GM04504 (cell line): ENCODE measurements at places on chromosomes 6 and 20.

DNA sequence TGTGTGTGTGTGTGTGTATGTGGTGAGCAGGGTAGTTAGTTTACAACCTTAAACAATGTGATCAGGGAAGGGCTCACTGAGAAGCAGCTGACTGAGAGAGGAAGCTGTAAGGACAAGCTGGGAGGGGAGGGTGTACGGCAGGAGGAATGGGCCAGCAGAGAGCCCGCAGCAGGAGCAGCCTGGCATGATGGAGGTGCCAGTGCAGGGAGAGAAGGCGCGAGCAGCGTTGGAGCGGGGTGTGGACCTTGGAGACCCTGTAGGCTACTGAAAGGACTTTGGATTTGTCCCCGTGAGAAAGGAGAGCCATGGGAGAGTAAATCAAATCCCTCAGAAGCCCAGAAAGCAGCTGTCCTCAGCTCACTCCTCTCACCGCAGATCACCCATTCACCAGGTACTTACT is 18.5 kb downstream of the FAM209B start:
- no peak for DNase-seq

DNA sequence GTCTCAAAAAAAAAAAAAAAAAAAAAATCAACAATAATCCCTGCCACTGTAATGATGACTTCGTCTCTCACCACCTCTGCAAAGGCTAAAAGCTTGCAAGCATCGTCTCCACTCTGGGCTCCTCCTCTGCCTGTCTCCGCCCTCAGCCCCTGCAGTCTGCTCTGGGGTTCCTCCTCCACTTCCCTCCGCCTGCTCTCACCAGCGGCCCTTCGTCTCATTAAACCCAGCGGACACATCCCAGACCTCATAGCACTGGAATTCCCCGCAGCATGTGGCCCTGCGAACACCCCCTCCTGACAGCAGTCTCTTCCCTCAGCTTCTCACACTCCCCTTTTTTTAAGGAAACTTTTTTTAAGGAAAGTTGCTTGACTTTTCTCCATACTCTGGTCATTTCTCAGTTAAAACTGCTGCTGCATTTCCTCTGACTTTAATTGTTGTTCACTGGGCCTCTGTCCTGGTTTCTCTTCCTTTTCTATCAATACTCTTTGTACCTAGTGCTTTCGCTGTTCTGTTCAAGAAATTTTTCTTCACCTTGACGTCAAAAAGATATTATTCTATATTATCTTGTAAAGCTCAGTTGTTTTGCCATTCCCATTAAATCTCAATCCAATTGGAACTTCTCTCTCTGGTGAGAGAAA is 70.9 kb upstream of the PLEKHG1 start:
- peak; percentile 13 for DNase-seq

DNA sequence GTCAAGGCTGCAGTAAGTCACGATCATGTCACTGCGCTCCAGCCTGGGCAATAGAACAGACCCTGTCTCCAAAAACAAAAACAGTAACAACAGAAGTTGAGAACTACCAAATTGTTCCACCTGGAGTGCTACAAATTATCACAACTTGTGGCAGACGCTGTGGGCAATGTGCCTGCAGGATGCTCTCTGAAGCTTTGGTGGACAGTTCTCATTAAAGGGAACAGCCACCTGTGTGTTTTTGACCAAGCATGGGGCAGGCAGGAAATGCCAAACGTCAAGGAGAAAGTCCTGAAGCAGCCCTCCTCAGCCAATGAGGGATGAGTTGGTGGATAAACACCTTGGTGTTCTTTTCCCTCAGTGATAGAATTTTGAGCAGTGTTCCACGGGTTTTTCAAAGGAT is 15.8 kb downstream of the COX4I2 start:
- no peak for DNase-seq

DNA sequence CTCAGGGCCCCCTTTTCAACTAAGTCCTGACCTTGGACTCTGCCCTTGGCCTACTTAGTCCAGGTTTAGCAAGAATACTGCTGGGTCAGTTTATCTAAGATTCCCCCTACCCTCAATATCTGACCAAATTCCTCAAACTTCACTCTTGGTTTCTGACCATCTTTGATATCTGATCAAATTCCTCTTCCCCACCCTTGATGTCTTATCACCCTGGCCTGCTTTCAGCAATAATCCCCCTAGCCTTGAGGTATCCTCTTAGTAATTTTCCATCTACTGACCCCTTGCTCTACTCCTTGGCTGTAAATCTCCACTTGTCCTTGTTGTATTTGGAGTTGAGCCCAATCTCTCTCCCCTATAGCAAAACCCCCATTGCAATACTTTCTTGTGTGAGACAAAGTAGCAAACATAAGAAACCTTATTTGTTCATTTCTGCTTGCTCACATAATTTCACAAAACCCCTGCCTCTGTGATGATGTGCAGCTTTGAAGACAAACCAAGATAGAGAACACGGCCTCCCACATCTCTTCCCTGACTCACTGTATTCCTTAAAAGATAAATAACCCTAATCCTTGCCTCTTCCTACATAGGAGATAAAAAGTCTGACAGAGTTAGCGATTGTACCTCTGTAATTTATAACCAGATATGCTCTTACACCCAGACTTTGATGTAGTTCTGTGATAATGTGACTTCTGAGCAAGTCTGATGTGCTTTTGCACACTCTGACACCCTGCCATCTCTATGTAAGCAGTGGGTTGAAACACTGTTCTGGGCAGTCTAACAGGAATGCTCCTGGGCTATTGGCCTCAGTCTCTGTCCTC is 13.8 kb upstream of the IYD start:
- DNase-seq, result no peak

- no peak for DNase-seq
Measured at GRCh38 chr20:59055302-59055701, 12.7 kb upstream of the PRELID3B start.

DNA sequence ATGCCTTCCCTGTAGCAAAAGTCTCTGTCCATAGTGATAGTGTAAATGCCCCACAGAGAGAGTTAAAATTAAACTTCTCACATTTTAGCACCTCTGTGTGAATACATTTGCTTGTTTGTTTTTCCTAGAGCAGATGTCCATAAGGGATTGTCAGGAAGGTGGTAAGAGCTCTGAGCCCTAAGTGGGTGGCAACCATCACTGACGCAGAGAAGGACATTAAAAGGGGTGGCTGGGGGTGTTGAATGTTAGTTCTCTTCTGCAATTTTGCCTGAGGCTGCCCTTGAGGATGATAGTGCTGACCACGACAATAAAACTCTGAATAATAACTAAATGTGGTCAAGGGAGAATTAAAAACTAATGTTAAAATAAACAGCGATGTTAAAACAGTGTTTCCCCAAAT is 174.3 kb upstream of the ID4 start:
- DNase-seq, result no peak

DNA sequence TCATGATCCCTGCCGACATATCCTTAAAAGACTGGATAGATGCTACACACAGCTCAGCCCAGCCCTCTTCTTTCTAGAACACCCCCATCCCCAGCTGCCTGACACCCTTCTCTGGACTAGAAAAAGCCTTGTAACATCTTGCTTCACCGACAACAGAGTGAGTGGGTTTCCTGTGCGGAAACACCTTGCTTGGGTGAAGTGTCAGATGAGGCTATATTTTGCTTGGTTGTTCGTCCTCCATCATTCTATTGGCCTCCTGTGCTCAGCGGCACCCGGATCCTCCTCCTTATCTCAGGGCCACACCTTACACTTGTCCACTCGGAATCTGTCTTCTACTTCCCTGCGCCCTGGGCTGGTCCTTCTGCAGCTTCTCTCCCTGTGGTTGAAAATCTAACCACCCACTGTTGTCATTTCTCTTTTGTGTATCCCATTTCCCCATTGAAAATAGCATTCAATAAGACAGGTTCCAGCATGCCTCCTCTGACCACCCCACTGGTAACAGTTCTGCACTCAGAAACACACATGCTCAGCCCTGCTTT is 101.3 kb upstream of the MLN start:
- no peak for DNase-seq

GRCh38 chr20:50415021-50415515 is 95.1 kb upstream of the PTPN1 start:
- DNase-seq, result no peak
